ENCODE measurements at places on chromosomes 12 and 14.

- no peak for DNase-seq
These were observed 512 bp downstream of the ACTR10 start for GRCh38 chr14:58200480-58200841.

- peak; percentile 61 for DNase-seq
These were observed 261.7 kb downstream of the NEDD1 start for GRCh38 chr12:97168804-97169203.

DNA sequence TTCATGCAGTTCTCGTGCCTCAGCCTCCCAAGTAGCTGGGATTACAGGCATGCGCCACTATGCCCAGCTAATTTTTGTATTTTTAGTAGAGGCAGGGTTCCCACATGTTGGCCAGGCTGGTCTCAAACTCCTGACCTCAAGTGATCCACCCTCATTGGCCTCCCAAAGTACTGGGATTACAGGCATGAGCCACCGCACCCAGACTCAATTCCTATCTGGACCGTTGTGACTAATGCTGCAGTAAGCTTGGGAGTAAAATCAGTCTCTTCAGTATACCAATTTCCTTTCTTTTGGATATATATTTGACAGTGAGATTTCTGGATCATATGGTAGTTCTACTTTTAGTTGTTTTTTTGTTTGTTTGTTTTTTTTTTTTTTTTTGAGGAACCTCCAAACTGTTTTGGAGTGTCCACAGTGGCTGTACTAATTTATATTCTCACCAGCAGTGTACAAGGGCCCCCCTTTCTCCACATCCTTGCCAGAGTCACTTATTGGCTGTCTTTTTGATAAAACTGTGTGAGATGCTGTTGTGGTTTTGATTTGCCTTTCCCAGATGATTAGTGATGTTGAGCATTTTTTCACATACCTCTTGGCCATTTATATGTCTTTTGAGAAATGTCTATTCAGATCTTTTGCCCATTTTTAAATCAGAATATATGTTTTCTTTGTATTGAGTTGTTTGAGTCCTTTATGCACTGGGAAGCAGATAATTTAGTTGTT lies 37.3 kb upstream of the EVL start:
- no peak for DNase-seq

- DNase-seq = no peak
These were observed 4.0 kb upstream of the CRIP2 start for GRCh38 chr14:105470350-105471296.

- no peak for DNase-seq
These were observed 218.8 kb upstream of the TMPO start for GRCh38 chr12:98296462-98297079.

DNA sequence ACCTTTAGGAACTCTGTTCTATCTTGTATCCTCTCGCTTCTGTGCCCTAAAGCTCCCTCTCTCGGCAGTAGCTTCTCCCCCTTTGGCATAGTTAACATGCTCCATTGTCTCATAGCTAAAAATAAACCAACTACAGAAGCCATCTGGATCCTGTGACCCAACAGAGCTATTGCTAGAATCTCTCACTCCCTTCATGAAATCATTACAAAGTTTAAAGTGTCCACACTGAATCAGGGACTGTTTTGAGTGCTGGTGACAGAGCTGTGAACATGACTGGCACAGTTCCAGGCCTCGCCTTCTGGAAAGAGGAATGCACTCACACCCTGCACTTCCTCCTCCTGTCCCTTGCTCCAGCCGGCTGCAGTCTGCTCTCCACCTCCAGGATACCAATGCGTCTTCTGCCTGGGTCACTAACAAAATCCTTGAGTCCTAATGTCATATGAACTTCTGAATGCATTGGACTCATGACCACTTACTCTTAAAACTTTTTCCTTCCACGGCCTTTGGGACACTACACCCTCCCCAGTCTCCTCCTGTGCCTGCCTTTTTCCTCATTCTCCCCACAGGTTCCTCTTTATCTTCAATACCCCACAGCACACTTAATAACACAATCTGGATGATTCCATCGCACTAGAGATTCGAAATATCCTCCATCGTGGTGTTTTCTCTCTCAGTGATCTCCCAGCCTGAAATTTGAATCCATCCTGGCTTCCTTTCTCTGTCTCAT lies 13.2 kb downstream of the PLBD1 start:
- no peak for DNase-seq

DNA sequence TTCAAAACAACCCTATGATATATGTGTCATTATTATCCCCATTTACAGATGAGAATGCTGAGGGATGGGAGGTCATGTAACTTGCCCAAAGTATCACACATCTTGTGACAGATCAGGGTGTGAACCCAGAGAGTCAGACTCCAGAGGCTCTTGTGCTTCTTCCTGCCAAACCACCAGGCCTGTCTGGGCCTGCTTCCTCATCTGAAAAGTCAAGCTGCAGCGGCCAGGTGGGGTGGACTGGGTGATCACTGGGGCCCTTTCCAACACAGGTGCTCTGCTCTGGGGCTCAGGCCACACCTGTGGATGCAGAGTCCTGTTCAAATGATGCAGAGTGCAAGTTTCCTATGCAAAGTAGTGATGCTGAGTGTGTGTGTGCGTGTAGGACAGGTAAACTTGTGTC lies 26.7 kb downstream of the TSPAN11 start:
- DNase-seq = no peak

DNA sequence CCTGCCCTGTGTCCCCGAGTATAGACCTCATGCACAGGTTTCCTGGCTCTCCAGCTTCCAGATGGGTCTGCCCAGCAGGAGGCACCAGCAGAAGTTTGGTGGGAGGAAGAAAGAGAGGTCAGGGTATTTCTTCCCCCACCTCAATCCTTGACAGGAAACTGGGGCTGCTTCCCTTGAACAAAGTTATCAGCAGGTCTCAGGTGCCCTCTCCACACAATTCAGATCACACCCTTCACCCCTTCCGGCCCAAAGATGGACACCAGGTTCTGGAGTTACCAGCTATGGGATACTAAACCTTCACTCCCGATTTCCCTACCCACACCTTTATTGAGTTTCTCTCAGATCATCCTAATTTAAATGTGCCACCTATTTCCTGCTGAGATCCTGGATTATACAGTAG lies 1.2 kb downstream of the SART3 start:
- no peak for DNase-seq

- no peak for DNase-seq
These were observed at the start of gene VPS37B for GRCh38 chr12:122895704-122896636. Gene VPS37B (minus strand): TSS chr12:122896124. CDS start chr12:122896062, 62 bp downstream.

DNA sequence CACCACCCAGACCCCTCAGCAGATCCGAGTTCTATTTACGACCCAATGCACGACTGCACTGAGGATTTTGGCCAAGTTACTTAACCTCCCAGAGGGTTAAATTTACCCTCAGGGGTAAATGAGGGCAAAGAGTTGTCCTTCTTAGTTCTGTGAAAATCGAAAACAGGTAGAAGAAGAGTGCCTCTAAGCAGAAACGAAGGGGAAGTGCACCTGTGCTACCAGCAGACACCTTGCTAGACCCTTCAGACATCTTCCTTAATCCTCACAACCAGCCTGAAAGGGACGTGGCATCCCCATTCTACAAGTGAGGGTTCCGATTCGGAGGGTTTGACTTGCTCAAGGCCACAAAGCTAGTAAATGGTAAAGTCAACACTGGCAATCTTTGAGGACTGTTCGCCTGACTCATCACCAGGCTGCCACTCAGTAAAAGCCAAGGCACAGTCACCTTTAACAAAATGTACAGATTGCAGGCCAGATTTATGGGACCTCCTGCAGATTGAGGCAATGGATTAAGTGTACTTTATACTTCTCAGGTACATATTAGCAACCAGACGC lies 1.6 kb downstream of the GSG1 start:
- DNase-seq = no peak

DNA sequence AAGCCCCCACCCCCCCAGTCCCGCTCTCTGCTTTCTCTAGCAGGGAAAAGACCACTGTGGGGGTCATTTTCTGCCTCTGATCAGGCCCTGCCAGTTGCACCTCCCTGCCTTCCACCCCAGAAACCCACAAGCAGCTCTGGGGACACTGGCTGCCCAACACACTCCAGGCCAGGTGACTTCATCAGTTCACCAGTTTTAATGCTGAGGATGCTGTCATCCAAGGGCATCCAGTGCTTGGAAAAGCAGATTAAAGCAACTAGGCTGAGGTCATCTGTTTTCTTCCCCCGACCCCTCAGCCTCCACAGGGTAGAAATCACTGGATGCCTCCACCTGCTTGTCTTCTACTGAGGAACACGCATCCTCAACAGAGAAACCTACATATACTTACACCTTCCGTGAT lies 282.4 kb downstream of the DPF3 start:
- DNase-seq = no peak

- DNase-seq = peak; percentile 96
These were observed 71.7 kb downstream of the TRAF3 start for GRCh38 chr14:102848830-102849525.

DNA sequence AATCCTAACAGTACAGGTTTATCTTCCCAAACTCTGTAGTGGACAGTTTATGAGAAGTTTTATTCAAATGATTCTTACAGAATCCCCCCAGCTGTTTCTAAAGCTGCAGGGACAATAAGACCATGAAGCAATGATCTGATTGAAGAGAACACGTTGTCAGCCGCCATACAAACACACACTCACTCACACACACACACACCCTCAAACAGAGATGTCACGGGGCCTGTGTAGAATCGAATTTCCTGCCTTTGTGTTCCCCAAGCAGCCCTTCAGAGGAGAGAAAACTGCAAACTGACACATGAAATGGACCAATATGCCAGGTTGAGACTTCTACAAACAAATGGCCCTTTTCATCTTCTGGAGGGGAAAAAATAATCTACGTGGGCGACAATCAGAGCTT lies 80.5 kb upstream of the TBX3 start:
- DNase-seq = no peak

GRCh38 chr12:13164921-13165616 lies 31.5 kb upstream of the EMP1 start:
- DNase-seq = no peak

DNA sequence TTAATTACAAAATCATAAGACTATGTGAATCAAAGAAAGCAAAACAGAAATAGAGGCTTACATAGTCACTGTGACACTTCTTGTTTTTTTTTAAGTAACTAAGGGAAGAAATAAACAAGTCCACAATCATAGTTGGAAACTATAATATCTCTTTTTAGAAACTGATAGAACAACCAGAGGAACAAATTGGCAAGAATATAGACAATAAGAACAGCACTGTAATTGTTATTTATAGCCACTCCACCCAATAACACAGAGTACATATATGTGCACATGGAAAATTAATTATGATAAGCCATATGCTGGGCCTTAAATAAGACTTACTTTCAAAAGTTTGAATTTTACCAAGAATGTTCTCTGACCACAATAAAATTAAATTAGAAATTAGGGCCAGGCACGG lies 101.1 kb downstream of the PLEKHG7 start:
- no peak for DNase-seq

All from DMS 273 treated with DMSO at 0.1 percent for 48 hours (cell line).